ENCODE measurements at places on chromosomes 6 and 20.

- no peak for DNase-seq
These were observed 228.0 kb downstream of the SYNDIG1 start for GRCh38 chr20:24697411-24697810.

- DNase-seq = no peak
These were observed 170.8 kb downstream of the BCAS1 start for GRCh38 chr20:53899351-53900167.

- DNase-seq = no peak
These were observed 11.5 kb downstream of the DHX35 start for GRCh38 chr20:38973645-38974044.

GRCh38 chr20:46122516-46123481 is 4.7 kb downstream of the CD40 start:
- no peak for DNase-seq

DNA sequence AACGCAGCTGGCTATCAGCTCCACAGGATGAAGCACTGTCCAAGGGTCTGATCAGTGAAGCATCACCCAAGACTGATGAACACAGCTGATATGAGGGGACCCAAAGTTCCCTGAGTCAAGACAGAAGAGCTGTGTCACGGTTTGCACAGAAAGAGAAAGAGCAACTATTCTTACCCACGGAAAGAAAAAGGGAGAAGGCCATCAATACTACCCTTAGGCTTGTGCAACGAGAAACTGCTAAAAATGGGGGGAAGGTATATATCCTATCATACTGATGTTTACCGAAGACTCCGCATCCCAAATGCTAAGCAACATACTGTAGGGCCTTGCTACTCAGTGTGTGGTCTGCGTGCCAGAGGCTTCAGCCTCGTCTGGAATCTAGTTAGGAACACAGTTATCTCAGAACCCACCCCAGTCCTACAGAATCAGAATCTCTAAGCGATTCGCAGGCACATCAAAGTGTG is 665 bp downstream of the FASTKD5 start:
- DNase-seq = no peak

DNA sequence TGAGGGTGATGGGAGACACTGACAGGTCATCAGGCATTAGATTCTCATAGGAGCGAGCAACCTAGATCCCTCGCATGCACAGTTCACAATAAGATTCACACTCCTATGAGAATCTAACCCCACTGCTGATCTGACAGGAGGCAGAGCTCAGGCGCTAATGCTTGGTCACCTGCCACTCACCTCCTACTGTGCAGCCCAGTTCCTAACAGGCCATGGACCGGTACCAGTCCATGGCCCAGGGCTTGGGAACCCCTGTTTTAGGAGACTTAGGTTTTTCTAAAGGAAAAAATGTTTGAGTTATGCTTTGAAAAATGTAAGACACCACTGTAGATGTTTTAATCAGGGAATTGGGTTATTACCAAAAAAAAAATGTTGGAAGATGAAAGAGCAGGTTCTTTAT is 6.7 kb downstream of the HLA-E start:
- DNase-seq = no peak

DNA sequence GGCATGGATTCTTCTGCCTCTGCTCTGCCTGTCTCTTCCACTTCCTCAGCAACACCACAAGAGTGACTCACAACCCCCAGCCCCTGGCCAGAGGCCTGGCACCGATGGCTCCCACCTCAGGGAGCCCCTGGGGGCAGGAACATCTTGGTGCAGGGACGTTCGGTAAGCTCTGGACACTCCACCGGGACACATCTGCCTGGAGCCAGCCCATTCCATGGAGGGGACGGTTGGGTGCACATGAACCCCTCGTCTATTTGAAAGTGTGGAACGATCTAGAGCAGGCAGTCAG is 246.5 kb downstream of the ERMARD start:
- no peak for DNase-seq
